ENCODE measurements at places on chromosomes 12 and 14.
A peak's percentile ranks its signal among the peaks of the same experiment; 100 is the strongest.

- no peak for DNase-seq
Observed at GRCh38 chr14:91317381-91318308, 73.1 kb upstream of the GPR68 start.

DNA sequence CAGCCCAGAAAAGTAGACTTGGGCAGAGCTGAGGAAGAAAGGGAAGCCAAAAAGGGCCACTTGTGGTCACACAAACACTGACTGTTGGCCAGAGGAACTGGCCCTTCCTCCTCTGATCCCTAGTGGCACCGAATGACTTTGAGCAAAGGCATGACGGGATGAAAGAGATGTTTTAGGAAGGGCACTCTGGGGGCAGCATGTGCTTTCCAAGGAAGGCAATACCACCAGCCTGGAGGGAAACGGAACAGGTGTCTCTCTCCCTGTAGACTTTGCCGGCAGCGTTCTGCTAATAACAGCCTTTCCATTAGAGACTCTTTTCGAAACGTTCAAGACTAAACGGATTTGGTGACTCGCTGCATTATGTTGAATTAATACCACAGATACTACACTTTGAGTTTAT is 12.3 kb upstream of the FBXO21 start:
- DNase-seq, result no peak

- no peak for DNase-seq
Observed at GRCh38 chr12:125357561-125357960, 292.3 kb downstream of the AACS start.

GRCh38 chr14:105039458-105040205 is 18.7 kb upstream of the CDCA4 start:
- no peak for DNase-seq

- DNase-seq, result no peak
Observed at GRCh38 chr14:74573421-74574089, 38.5 kb downstream of the LTBP2 start.

- DNase-seq, result no peak
Observed at GRCh38 chr14:39763402-39763890, 331.2 kb upstream of the FBXO33 start.

GRCh38 chr12:58443981-58444371 is 476.3 kb downstream of the LRIG3 start:
- DNase-seq, result no peak

- no peak for DNase-seq
Observed at GRCh38 chr12:4910502-4911315, 1.0 kb downstream of the KCNA1 start.

GRCh38 chr12:29073631-29074239 is 75.3 kb upstream of the FAR2 start:
- DNase-seq, result peak; percentile 58

DNA sequence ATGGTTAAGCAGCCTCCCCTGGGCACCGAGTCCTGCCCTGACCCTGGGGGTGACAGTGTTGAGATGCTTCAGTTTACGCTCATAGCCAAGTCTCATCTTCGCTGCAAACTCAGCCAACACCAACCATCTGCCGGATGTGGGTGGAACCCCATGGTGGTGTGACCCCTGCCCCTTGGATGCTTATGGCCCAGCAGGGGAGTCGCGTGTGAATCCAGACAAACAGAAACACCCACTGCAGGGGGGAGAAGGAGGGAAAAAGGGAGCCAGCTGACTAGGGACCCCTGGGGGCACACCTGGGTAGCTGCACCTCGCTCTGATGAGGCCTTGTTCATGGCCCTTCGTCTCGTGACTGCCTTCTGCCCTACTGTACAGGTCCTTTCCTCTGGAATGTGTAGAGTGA is 23.8 kb downstream of the AACS start:
- DNase-seq, result no peak

GRCh38 chr12:77599782-77600467 is 230.8 kb upstream of the NAV3 start:
- DNase-seq, result no peak

DNA sequence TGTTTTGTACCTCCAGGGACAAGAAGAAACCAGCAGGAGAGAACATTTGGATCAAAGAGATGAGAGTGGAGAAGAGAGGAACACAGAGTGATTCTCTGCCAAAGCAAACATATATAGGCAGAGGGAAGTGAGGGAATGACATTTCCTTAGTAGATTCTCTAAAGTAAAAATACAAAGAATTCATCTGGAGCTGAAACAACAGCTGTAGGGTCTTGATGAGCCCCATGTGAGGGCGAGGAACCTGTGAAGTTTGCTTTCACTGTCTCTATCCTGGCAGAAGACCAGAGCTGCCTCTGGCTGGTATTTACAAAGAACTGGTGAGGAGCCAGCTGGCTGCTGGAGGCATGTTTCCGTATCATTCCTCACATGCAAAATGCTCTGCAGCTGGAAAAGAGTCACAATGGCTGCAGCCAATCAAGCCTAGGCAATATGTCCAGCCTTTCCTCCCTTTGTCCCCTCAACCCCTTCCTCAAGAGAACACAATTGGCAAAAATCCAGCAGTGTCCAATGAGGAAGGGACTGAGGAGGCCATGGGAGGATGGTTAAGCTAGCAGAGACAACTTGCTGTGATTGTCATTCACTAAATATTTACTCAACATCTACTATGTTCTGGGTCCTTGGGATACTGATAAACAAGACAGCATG is 122.5 kb downstream of the PHLDA1 start:
- DNase-seq, result peak; percentile 60

GRCh38 chr12:106049546-106049945 is 89.2 kb downstream of the NUAK1 start:
- DNase-seq, result no peak

DNA sequence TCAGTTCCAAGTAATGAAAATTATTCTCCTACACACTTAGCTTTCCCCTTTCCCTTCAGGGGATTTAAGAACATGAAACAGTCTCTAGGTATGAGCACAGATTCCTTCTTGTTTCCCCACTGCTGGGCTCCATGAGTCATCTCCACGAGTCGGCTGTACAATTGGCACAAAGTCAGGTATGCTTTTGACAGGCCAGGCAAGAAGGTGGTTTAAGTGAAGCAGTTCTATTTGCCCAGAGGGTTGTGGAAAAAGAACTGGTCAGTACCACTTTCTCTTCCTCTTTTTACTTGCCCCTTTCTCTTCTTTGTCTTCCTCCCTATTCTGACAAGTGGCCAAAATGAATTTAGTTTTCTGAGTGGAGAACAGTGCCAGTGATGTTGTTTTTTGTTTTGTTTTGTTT is 16.3 kb downstream of the DYNC1H1 start:
- DNase-seq, result no peak

DNA sequence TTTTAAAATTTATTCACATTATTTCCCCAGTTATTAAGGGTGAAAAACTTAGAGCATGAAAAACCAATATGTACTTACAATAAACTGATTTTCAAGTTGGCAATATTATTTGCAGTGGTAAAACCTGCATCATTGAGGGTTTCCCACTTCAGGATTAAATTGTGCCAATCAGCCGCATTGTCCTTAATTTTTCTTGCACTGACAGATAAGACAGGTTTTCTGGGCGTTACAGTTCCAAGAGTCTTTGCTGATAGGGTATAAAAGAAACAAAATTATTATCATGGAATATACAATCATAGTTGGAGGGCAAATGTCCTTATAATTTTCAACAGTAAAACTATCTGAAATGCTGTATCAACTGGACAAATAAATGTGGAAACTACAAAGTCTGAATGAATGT is 3.3 kb downstream of the CINP start:
- no peak for DNase-seq

DNA sequence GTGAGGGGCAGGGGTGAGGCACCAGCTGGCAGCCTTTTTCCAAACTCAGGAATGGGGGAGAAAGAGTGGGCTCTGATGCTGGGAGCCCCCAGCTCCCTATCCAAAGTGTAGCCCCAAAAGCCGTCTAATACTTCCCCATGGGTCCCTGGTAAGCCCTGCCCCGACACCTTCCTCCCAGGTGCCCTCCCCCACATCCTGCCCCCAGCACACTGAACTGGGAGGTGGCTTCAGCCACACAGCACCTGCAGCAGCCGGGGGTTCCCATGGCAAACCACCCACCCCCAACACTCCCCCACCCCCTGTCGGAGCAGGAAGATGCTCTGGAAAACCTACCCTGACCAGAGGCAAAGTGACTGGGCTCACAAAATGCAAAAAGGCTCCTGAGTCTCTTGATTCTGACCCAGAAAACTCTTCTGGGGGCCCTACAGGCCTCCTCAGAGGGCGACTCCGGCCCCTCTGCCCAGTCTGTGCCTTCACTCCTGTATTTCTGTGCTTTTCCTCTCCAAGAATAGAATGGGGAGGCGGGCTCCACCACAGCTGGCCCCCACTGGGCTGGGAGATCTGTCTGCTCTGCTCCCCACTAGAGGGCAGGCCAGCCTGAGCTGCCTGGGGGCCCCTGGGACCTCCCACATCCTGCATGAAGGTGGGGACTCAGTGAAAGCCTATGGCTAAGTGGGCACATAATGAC is 81.6 kb downstream of the ITPK1 start:
- no peak for DNase-seq

DNA sequence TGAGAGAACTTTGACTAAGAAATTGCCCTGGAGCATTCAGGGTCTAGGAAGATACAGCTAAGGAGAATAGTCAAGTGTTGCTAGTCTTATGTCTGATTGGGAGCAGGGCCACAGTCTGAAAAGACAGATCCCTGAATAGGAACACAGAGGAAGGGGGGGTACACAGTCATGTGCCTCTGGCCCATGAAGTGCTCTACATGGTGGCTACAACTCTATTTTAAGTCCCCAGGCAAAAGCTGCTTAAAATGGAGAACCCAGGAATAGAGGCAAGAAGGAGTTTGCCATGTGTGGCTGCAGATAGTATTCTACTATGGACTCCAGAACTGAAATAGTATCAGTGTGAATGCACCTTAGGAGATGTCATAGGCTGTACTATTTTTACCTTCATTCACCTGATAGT is 118.0 kb upstream of the NPAS3 start:
- DNase-seq, result no peak

DNA sequence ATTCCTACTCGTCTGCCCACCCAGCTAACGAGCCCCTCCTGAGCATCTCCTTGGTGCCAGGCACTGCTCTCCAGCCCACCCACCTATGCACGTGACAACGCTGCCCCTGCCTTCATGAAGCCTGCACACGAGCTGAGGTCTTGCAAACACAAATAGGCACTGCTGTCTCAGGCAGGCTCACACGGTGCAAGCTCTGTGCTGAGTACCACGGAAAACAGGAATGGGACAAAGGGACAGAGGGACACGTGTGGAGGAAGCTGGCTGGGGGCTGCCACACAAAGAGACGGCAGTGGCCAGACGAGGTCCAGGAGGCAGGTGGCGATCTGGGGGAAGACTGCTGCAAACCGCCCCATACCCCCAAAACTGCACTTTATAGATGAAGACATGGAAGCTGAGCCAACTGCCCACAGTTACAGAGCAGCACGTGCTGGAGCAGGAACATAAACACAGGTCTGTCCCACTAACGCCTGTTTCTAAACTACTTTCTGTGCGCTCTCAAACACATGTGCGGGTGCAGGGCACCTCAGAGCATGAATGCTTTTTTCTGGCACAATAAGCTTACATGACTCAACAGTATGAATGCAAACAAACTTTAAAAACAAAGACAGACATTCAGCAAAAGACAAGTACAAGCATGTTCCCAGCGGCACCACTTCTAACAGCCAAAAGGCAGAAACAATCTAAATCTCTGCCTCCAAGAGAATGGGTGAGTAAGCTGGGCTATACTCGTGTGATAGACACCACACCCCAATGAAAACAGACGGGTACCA is 64.5 kb downstream of the AMN start:
- DNase-seq, result peak; percentile 30

DNA sequence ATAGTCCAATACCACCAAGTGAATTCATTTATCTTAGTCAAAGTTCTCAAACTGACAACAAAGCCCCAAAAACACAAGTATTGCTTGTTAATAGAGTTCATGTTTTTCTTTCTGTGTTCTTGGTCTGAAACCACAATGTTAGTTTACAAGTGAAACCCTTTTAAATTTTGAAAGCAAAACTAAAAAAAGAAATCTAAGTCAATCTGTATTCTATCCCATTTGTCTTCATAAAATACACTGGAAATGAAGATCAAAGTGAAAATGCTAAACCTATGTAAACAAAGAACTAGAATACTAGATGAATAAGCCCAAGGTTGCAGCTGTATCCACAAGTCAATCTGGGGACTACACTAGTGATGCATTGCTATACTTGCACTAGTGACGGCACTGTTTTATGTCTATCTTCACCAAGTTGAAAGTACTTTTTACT is 10.4 kb downstream of the MAP4K5 start:
- no peak for DNase-seq

DNA sequence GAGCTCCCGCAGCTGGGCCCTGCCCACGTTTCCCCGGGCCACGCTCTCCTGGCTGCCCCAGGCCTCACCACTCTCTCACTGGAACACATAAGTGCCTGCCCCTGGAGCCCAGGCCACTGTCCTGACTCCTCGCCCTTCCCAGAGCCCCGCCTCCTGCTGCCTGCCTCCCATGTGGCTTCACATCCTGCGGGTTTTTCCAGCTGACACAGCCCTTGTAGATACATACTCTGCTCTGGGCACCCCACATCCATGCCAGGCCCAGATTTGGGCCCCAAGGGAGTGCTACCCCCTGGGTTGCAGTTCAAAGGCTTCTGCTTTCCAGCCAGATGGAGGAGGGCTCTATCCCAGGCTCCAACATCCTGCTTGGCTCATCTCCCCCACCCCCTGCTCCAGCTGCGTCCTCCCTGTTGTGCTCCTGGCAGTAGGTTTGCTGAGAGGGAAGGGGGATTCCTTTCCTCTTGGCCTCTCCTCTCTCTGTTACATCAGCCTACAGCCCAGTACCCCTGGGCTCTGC is 60.1 kb downstream of the TSPAN9 start:
- DNase-seq, result no peak

- no peak for DNase-seq
Observed at GRCh38 chr12:28780096-28780495, 369.0 kb upstream of the FAR2 start.

GRCh38 chr14:64992328-64992885 is 5.7 kb downstream of the FNTB start:
- no peak for DNase-seq

GRCh38 chr12:6154730-6155459 is 30.4 kb upstream of the VWF start:
- no peak for DNase-seq

GRCh38 chr12:132707241-132707640 is 3.4 kb upstream of the PGAM5 start:
- DNase-seq, result no peak

GRCh38 chr12:84497819-84498218 is 414.8 kb downstream of the SLC6A15 start:
- peak; percentile 12 for DNase-seq

GRCh38 chr14:44626423-44626822 is 119.3 kb upstream of the FSCB start:
- DNase-seq, result no peak
